ENCODE measurements at places on chromosomes 1 and 21. TPM values are rescaled to one million over a fixed set of nuclear protein-coding genes. Genes with fewer than 3 reads are reported as not detected.
A peak's percentile ranks its signal among the peaks of the same experiment; 100 is the strongest.

Gene GPBP1L1
- total RNA-seq, result 80.2 TPM

GRCh38 chr1:223717695-223718363 is 5.5 kb downstream of the CAPN2 start:
- no peak for DNase-seq

Gene CCDC27
- total RNA-seq, result not detected

Gene ETV3
- total RNA-seq, result 37.2 TPM

DNA sequence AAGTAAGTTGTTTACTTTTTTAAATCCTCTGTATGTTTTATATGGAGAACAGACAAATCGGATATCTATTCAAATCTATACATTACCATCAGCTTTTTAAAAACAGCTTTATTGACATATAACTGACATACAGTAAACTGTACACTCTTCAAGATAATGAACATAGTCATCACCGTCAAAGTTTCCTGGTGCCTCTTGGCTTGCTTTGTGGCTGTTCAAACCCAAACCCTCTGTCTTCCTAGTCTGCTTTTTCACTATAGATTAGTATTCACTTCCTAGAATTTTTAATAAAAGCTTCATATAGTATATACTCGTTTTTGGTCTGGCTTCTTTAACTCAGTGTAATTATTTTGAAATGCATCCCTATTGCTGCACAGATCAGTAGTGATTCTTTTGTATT is 56.4 kb upstream of the TPTE start:
- no peak for DNase-seq

GRCh38 chr1:159938211-159938852 is 7.1 kb downstream of the IGSF9 start:
- no peak for DNase-seq

- DNase-seq, result peak; percentile 88
Measured at GRCh38 chr1:17887661-17888371, 132.7 kb downstream of the ACTL8 start.

DNA sequence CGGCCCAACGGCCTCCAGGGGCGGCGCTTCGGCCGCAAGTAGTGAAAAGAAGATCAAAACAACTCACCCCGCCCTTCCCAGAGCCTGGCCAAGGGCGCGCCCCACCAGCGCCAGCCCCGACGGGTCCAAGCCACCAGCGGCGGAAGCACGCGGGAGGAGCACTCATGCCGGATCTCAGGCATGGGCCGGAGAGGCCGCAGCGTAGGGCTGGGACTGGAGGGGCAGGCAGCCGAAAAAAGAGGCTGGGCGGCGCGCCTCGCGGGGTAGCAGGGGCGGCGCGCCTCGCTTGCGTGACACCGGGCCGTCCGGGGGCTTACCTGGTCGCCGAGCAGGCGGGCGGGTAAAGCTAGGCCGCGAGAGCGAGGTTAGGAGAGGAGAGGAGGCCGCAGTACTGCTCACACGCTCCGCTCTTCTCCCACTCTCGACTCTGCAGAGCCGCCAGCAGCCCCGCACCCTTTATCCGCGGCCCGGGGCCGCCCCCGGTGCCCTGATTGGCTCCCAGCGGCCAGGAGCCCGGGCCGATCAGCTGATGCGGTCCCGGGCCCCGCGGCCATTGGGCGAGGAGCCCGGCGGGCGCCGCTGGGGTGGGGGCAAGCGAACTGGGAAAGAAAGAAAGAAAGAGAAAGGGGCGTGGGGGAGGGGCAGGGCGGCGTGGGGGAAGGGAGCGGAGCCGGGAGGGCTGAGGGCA is at the start of gene GLUL:
Gene GLUL, minus strand, starts transcription at position 429 of the 688 bp plus-strand sequence. CDS start 3,053 bp downstream, outside the sequence.
- DNase-seq, result peak; percentile 97

GRCh38 chr1:72397786-72398185 is 115.4 kb upstream of the NEGR1 start:
- DNase-seq, result no peak

- DNase-seq, result no peak
Measured at GRCh38 chr1:59064592-59064991, 232.3 kb upstream of the FGGY start.

DNA sequence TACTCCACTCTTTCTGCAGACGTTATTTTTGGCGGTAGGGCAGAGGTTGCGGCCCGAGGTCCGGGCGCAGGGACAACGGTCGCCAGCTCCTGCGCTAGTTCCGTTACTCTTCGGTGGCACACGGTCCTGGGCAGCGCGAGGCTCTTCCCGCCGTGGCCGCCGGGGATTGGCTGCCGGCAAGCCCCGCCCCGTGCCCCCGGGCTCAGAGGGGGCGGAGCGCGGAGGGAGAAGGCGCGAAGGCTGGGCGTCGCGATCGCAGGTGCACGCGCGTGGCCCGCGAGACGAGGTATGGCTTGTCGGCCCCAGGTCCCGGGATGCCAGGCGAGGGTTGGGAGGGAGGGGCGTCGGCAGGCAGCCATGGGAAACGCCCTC is 518 bp upstream of the SHE start:
- DNase-seq, result no peak

DNA sequence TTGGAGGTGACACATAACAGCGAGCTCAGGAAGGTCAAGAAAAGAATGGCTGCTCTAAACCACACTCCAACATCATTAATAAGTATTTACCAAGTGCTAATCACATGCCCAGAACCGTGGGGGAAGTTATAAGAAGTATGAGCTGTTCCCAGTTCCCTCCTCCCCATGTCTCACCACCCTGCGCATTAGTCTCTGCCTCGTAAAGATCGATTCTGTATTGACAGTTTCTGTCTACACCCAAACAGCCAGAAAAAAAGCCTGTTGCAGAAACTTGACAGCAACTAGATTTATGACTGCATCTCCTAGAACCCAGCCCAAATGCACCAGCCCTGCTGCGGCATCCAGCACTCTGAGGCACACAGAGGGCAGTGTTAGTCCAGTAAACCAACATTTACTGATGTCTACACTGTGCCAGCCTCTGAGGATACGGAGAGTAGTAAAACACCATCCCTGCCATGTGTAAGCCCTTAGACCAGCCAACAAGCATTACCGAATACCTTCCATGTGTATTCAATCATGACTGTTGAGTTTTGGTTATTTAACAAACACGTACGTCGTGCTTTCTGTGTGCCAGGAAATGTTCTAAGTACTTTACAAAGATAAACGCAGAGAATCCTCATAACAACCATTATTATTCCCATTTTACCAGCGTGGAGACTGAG is 63.6 kb upstream of the ZBTB40 start:
- DNase-seq, result no peak

Gene EFNA3
- total RNA-seq, result 0.58 TPM

Gene BSND
- not detected for total RNA-seq

Gene ATF3
- total RNA-seq, result 113 TPM

GRCh38 chr21:44288251-44289110 is 2.8 kb downstream of the AIRE start:
- no peak for DNase-seq

DNA sequence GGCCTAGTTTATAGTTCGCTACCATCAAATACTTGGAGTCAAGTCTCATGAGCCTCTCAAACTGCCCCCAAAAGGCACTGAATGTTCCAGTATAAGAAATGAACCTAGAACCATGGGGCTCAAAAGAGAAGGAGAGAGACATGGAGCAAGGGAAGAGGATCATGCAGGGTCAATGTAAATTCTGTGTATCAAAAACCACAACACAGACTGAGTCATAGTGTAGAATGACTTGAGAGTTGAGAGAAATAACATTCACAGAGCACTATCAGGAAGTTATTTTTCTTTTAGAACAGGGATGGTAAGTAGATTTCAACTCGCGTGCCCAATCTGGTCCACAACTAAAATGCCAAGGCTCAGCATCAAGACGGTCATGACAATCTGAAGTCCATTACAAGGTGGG is 59.8 kb downstream of the GNG12 start:
- no peak for DNase-seq

GRCh38 chr1:107795994-107796393 is 169.0 kb downstream of the VAV3 start:
- DNase-seq, result no peak

GRCh38 chr1:98035602-98036002 is 114.8 kb upstream of the DPYD start:
- no peak for DNase-seq

DNA sequence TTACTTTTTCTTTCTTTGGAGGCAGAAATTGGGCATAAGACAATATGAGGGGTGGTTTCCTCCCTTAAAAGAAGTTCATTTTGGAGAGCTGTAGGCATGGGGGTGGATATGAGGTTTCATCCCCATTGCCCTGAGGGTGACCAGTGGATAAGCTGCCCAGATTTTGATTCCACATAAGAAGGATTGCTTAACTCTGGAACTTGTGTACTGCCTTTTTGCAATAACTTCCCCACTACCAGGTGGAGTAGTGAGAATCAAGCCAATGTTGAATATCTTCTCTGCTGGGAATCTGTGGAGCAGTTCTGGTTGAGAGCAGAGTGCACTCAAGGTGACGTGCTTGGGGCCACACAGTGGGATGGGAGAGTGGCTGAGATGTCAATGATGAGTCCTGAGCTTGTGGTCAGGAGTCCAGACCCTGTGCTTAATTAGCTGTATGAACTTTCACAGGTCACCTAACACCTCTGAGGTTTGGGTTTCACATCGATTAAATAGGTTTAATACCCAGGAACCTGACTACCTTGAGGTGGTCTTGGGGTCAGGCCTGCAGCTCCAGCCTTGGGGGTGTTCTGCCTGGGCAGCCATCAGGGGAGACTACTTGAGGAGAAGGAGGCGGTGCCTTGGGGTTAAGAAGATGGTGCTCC is 152.9 kb downstream of the FCRL5 start:
- no peak for DNase-seq

DNA sequence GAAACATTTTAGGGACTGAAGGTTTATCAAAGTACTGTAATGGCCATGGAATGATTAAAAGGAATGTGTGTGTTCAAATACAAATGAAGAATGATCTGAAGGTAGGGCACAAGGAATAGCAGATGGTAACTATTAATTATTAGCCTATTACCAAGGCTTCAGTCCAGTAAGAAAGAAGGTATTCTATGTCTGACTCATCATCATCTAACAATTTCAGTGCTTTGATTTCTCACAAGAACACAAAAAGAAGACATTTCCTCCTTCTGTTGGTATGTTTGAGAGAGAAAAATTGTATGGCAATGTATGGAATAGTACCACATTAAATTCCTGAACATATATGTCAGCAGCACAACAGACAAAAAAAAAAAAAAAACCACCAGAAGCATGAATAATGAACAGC is 57.5 kb downstream of the TYW3 start:
- DNase-seq, result no peak
